ENCODE measurements at places on chromosomes 16 and 17. TPM values are rescaled to one million over a fixed set of nuclear protein-coding genes. Genes with fewer than 3 reads are reported as not detected.

STH gene
- not detected for total RNA-seq

KRTAP4-6 gene
- not detected for total RNA-seq

AP1G1 gene
- total RNA-seq = 67.3 TPM

ATAD5 gene
- total RNA-seq = 1.4 TPM

SP2 gene
- 13.0 TPM for total RNA-seq

FOXL1 gene
- total RNA-seq = 8.9 TPM

- DNase-seq = no peak
Measured at GRCh38 chr17:56934280-56934679, 20.4 kb upstream of the TRIM25 start.

- no peak for DNase-seq
Measured at GRCh38 chr16:77409311-77409710, 25.5 kb downstream of the ADAMTS18 start.

DNA sequence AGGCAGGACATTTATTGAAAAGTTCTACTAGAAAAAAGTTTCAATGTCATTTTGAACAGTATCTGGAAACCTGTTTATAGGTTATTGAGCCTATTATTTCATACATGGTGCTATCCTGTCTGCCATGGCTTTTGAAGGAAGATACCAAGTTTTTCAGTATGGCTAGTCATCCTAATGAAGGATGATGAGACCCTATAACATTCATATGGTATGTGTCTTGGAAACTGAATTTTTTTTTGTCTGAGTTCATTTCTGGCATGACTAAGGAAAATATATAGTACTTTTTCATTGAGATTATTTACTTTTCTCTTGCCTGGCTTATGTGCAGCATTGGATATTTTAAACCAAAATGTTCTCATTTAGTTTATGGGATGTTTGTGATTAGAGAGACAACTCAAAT, 30.2 kb downstream of the CLTC start:
- no peak for DNase-seq

- DNase-seq = no peak
Measured at GRCh38 chr16:64532691-64533090, 589.2 kb downstream of the CDH11 start.

DNA sequence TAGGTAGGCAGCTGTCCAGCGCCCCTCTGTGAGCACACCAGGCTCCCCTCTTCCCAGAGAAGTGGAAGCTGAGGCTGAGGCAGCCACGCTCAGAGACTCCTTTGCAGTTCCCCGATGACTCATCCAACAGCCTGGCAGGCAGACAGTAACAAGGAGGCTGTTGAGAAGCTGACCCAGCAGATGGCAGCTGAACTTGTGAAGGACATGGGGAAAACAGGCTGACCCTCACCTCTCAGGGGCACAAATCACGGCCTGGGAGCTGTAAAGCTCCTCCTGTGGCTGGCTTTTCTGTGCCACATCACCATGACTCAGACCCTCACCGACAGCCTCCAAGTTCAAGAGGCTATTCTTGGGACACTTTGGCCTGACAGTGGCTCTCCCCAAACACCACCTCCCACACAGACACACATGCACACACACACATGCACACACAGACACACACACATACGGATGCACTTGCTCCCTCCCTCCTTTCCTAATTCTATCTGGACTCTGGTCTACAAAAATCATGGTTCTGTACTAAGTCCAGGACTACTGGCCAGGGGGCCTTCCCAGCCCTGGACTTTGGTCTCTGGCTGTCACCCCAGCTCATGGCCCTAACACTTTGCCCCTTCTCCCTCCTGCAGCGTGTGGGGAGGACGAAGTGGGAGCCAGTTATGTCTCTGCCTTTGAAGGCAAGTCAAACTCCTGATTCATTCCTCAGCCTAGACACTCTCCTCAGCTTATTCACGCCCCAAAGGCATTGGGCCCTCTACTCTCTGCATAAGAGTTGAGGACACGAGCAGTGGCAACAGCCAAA, 23.2 kb downstream of the MAP3K14 start:
- peak; percentile 94 for DNase-seq

DNA sequence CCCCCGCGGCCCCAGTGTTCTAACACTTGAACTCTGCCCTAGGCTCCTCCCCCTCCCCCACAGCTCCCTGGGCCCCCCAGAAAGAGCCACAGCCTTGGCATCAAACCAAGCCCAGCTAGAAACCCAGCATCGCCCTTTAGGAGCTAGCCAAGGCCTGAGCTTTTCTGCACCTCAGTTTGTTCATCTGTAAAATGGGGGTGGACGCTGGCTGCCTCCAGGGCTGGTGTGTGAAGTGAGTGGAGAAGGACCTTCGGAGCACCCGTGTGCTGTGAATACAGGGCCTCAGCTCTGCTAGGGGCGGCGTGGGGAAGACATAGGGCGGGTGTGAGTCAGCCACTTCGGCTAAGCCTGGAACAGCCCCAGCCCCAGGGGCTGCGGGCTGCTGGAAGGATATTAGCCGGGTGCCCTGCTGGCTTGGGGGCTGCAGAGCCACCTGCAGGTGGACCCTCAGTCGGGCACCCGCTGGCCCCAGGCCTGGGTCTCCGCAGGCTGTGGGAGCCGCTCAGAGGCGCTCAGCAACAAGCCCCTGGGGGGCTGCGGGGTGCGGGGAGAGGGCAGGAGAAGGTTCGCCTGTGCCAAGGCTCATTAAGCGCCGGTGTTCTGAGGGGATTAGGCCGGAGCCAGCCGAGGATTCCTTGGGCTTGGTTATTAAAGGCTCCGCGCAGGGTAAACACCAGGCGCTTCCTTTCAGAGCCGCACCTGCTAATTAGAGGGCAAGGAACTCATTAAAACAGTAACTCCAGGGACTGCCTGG, 217.0 kb upstream of the CIBAR2 start:
- no peak for DNase-seq

DNA sequence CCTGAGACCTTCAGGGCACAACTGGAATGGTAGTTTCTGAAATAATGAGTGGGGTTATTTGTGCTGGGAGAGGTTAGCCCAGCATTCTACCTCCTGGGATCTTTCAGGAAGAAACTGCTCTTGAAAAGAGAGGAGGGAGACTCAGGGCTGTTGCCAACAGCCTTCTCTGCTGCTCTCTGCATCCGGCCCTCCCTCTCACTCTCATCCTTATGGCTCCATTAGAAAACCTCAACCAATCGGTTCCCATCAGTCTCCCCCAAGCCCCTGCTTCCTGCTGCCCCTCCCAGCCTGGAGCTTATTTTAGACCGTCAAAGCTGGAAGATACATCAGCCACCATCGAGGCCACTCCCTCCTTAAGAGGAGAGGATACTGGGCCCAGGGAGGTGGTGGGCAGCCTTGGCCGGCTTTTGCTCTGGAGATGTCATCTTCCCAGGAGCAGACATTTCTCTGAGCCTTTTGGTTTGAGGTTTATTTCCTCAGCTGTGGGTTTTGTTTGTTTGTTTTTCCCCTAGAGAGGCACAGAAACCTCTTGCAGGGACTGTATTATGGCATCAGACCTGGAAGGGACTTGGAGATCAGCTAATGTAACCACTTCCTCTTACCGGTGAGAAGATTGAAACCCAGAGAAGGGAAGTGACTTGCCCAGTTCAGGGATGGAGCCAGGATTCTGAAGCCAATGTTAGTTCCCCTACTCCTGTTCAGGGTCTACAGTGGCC, 2.7 kb downstream of the MPRIP start:
- DNase-seq = peak; percentile 76

DNA sequence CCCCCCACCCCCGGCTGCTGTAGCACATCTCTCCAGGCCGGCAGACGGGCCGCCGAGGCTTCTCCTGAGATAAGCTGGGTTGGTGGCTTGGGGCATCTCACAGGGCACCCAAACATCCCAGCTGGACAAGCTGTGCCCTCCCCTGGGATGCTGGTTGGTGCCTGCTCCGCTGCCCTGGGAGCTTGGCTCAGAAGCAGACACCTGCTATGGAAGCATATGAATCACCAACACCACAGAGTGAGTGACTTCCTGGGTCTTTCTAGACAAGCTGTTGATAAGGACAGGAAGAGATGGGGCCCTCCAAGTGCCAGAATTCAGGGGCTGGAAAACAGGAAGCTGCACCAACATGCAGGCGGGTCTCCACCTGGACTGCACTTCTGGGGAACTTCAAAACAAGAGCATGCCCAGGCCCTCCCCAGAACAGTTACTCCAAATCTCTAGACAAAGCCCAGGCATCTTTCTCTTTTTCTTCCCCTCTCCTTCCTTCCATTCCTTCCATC, 13.7 kb downstream of the C16orf95 start:
- peak; percentile 72 for DNase-seq

DNA sequence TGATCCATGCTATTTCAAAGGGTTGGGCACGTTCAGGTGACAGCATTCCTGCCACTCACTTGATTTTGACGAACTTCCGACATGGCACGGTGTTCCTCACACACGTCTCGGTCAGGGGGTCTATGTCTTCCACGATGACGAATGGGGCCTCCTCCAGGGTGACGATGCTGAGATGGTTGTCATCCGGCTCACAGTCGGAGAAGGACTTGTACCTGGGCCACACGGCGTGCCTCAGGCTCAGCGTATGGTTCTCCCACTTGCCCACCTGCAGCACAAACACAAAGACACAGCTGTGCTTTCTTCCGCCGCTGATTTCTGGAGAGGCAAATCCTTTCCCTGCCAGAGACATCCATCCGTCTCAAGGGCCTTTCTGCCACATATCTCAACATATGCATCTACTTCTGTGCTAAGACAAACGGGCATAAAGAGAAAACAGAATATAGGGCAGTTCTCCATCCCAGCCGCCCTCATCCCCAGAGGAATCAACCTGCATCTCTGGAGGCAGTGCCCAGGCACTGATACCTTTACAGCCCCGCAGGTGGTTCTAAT, 332.5 kb downstream of the GRIN2A start:
- DNase-seq = no peak

Data from posterior vena cava (tissue), 2 donors.